NCI-H1694 (cell line): ENCODE measurements at places on chromosomes 3 and 15.

- DNase-seq, result no peak
Measured at GRCh38 chr15:60548101-60548500, 69.2 kb upstream of the ICE2 start.

GRCh38 chr3:113773381-113773780 lies 26.5 kb downstream of the ATP6V1A start:
- no peak for DNase-seq

DNA sequence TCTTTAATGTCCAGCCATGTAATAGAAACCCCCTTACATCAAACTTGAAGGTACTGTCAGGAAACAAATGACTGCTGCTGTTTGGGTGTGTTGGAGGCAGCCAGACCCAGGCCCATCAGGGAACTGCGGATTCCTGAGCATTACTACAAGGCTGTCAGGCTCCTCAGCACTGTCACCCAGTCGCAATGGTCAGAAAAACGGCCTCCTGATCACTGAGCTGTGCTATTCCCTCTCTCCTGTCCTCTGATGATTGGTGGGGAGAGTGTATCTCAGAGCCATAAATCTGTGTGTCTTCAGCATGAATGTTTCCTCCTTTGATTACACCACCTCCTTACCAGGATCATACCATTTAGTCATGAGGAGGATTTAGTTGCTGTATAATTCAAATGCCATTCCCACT lies 135.2 kb upstream of the GADL1 start:
- DNase-seq, result no peak

DNA sequence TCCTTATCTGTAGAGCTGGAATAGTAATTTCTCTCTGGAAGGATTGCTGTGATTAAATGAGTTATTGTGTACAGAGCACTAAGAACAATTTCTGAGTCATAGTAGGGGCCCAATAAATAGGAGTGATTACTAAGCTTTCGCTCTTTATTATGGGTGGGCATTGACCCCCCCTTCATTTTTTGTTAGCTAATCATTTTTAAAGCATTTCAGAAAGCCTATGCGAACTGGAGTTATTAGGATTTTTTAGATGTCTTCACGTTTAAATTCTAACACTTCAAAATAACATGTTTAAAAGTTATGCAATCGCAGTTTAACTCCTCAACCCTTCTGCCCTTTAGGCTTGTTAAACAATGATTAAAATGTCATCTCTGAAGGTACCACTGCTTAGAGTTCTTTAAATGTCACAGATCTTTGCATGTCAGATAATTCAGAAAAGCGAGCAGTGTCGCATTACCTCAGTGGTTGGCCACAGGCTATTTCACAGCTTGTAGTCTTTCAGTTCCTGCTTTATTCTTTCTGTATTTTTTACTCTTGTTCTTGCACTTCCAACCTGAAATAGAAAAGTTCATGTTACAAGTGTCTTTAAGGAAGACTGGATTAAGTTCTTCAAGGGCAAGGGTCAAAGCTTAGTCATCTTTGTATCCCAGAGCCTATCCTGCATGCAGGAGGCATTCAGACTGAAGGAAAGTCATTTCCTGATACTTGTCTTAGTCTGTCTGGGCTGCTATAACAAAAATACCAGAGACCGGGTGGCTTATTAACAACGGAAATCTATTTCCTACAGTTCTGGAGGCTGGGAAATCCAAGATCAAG lies 102.9 kb downstream of the FNDC3B start:
- no peak for DNase-seq

DNA sequence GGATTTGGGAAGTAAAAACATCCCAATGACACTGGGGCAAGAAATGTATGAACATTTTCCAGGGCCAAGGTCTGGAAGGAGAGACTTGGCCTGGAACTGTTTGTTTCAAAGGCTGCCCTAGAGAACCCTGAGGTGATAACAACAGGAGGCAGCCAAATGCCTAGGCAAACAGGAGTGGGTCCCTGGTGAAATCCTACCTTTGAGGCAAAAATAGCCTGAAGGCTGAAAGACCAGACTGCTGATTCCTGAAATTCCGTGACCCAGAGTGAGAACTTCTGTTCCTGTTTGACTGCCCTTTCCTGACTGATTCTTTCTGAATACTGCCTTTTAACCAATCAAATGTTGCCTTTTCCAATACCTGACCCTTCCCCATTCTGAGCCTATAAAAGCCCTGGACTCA lies 196.4 kb downstream of the NSUN3 start:
- DNase-seq, result no peak

- no peak for DNase-seq
Measured at GRCh38 chr3:70914862-70915261, 602.4 kb upstream of the MDFIC2 start.

GRCh38 chr3:4994823-4995499 lies 15.7 kb downstream of the BHLHE40 start:
- no peak for DNase-seq

GRCh38 chr3:53581671-53582070 lies 87.3 kb downstream of the CACNA1D start:
- no peak for DNase-seq

- no peak for DNase-seq
Measured at GRCh38 chr3:25536521-25537391, 108.7 kb downstream of the RARB start.

GRCh38 chr3:8456412-8456811 lies 45.2 kb upstream of the LMCD1 start:
- no peak for DNase-seq

DNA sequence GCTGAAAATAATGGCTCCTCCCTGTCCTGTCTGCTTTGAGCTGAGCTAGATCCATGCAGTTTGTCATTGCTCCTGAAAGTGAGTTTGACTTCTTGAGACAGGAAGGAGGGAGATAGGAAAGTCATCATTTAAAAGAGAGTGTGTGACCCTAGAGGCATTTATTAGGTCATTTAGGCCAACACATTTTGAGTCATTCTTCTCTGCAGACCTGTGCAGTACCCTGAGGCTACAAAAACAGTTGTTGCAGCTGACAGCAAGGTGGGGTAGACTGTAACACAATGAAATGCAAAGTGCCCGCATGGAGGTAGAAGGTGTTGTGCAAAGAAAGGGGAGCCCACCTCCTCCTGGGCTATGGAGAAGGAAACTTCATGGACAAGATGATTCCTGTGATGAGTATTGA lies 102.8 kb upstream of the PFN2 start:
- no peak for DNase-seq

GRCh38 chr15:80526556-80527340 lies 122.6 kb downstream of the ARNT2 start:
- DNase-seq, result no peak

GRCh38 chr15:46956456-46956855 lies 760.8 kb upstream of the SEMA6D start:
- DNase-seq, result peak; percentile 57

DNA sequence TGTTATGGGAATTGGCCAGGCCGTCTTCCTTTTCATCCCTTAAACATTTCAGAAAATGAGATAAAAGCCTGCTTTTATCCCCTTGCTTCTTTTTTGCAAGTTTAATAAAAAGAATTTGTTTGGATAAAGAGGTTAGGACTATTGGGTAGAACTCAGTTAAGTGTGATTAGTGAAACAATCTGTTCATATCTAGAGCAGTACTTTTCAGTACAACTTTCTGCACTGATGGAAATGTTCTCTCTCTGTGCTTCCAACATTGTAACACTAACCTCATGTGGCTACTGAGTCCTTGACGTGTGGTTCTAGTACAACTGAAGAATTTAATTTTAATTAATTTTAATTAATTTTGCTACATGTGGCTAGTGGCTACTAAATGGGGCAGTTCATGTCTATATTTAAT lies 246.9 kb downstream of the UBE2E2 start:
- no peak for DNase-seq

GRCh38 chr3:195895861-195896360 lies 12.4 kb downstream of the TNK2 start:
- no peak for DNase-seq

- DNase-seq, result no peak
Measured at GRCh38 chr3:165210132-165210531, 13.9 kb upstream of the SLITRK3 start.

GRCh38 chr3:197498499-197499241 lies 57.1 kb downstream of the BDH1 start:
- no peak for DNase-seq

DNA sequence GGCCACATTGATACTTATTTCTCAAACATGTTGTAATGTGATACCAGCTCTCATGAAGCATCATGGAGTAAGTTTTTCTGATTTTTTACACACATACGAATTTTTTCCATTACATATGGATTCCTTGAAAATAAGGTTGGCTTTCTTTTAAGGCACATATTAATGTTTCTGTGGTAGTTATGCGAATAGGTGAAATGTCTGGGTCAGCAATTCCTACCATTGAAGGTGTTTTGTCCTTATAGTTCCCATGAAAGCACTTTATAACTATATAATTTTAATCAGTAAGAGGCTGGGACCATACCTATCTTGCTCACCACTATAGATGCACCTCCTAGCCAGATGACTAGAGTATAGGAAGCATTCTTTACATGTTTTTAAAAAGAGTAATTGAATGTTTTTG lies 33.0 kb downstream of the PHLDB2 start:
- DNase-seq, result no peak

- no peak for DNase-seq
Measured at GRCh38 chr3:156558389-156558788, 3.5 kb upstream of the SSR3 start.

GRCh38 chr3:117407317-117407716 lies 697.7 kb downstream of the TUSC7 start:
- peak; percentile 42 for DNase-seq

DNA sequence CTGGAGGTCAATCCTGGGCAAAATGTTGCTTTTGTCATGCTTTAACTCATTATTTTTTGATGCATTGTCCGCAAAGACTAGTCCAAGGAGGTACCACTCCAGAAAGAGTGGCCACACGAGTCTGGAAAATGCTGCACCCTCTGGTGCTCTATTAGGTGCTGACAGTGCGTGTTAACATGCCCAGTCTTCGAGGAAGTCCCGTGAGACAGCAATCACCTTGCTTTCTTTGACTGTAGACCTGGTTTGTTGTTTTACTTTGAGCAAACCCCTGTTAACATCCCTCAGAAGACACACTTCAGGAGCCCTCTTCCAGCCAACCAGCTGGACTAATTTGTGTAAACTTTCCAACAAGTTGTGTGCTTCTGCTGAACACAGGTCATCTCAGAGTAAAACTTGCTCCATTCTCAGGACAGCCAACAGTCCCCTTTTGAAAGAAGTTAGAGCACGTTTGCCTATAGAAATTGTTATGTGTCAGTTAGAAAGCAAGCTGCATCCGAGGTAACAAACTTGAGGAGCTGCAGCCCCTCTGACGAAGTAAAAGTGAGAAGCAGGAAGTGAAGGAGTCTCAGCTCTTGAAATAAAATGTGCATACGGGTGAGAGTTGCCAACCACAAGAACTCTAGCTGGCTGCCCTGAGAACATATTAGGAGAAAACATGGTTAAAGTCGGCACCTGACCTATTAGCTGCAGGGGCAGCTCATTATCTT lies 205.0 kb downstream of the LPP start:
- DNase-seq, result no peak

DNA sequence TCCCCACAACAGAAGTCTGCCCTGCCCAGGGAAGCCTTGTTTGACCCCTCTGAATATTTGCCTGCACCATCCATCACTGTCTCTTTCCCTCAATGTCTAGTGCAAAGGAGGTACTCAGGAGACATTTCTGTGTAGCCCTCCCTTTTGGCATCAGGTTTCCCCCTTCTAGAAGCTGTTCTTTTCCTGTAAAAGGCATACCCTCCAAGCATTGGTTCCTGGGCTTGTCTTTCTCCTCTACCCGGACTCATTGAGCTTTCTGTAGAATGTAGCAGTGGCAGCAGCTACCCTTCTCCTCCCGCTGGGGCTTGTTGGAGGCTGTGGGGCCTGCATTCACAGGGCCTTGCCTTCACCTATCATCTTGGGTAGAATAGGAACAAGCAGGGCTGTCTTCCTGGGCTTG lies 63.5 kb downstream of the CTDSPL start:
- no peak for DNase-seq

DNA sequence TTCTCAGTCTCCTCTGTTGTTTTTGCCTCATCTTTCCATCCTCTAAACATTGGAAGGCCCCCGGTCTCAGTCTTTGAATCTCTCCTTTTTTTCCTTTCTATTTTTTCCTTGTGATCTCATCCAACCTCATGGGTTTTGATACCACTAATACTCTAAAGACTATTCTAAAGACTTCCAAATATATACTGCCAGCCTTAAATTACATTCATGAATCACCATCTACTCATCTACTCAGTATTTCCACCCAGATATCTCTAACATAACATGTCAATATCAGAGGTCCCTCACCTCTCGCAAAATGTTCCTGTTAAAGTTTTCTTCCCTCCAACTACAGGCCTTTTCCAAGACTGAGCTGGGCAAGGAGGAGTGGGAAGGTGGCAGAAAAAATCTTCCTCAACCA lies 282.5 kb upstream of the TTC14 start:
- DNase-seq, result no peak
